ENCODE measurements at places on chromosomes 16 and 17.

DNA sequence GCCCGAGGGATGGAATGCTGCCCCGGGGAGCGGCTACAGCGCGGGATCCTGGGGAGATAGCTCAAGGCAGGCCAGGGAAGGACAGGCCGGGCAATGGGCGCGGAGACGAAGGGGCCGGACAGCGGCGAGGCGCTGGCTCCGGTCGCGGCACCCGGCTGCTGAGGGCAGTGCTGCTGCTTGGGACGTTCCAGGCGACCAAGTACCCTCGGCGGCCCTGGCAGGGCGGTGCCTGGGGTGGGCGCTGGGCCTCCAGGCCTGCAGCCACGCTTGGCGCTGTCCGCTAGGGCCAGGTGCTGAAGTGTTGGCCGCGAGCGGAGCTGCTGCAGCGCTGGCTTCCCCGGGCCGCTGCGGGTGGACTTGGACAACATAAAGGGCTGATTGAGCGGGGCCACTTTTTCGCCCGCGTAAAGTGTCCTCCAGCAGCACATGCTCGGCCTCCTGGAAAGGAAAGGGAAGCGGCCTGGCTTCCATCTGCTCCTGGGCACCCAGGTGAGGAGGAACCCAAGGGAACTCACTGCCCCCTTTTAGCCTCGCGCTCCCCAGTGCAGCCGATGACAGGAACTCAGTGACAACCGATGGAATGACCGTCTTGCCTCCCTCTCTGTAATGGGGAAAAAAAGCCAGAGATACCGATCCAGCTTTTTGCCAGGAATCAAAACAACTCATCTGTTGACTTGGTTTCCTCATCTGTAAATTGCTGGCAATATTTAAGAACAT is 23.7 kb downstream of the CLEC3A start:
- DNase-seq, result peak; percentile 40

DNA sequence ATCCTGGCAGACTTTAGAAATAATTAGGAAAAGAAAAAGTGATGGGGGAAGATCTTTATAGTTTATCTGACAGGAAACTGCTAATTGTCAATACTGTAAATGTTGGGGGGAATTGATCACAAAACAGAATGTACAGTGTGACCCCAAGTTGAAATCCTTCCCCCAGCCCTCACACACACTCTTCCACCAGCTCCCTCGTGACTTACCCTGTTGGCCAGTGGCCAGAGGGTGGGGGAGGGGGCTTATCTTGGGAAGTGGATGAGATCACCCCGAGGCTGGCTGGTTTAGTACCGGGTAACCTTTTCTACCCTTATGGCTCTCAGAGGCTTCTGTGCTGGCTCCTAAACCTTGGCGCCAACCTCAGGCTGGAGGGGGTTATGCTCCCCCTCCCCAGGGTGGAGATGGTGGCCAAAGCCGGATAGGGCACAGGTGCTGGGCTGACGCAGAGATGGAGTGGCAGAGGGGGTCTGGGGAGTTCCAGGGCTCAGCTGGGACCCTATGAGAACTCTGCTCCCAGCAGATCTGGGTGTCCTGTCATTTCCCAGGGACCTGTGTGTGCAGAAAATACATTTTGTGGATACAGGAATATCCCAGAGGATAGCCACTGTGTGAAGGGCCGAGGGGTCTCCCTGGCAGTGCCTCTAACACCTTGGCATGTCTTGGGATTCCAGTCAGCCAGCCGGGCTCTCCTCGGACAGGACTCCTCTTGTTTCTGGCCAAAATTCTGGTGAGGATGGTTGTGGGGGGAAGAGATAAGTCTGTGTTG is 18.6 kb downstream of the CDH16 start:
- DNase-seq, result no peak

- no peak for DNase-seq
Measured at GRCh38 chr16:70257391-70257790, 5.7 kb upstream of the EXOSC6 start.

- no peak for DNase-seq
Measured at GRCh38 chr17:59853168-59853918, 39.4 kb downstream of the TUBD1 start.

GRCh38 chr17:74744714-74745547 is 3.5 kb upstream of the NHERF1 start:
- DNase-seq, result peak; percentile 81

DNA sequence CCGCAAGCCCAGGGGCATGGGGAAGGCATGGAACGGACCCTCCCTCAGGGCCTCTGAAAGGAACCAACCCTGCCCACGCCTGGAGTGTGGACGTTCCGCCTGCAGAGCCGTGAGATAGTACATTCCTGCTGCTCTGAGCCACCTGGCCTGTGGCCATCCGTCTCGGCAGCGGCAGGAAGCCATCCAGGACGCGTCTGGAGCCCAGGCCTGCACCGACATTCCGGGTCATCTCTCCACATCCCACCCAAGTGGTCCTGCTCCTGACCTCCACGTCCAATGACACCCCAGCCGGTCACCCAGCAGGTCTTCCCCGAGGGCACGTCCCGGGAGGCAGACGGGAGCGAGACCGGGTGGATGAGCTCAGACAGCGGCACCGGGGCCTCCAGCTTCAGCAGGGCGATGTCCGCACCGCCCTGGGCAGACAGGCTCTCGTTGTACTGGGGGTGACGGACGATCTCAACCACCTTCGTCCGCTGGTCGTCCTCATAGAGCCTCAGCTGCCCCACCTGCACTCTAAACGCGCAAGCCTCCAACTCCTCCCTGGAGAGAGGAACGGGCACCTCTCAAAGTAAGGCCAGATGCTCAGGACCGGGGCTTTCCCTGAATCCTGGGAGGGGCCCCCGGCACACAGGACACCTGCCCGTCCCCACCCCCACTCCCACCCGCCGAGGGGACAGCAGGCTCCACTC is 21.3 kb upstream of the UBE2I start:
- no peak for DNase-seq

DNA sequence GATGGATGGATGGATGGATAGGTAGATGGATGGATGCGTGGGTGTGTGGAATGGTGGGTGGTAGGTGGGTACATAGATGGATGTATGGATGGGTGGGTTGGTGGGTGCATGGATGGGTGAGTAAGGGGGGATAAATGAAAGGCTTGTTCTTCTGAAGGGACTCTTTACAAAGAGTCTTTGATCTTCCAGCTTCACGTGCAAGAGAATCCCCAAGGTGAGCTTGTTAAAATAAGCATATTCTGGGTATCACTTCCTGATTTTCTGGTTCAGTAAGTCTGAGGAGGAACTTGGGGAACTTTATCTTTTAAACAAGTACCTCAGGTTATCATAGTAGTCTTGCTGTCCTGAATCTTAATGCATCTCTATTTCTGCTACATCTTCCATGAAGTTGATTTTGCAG is 639.1 kb downstream of the MAF start:
- DNase-seq, result no peak

- DNase-seq, result no peak
Measured at GRCh38 chr17:21131137-21131536, 4.4 kb downstream of the DHRS7B start.

DNA sequence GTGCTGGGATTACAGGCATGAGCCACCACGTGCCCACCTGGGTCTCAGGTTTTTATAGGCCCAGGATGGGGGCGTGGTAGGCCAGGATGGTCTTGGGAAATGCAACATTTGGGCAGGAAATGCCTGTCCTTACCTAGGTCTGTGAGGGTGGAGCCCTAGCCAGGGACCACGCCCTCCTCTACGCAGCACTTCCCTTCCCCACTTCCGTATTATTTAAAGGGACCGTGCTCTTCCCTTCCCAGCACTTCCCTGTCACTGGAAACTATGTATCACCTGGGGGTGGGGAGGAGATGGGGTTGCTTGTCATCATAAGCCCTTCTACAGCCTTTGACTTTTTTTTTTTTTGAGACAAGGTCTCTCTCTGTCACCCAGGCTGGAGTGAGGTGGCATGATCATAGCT is 238.9 kb upstream of the NLRP1 start:
- DNase-seq, result no peak

- peak; percentile 26 for DNase-seq
Measured at GRCh38 chr17:76107509-76107908, 3.9 kb upstream of the EXOC7 start.

DNA sequence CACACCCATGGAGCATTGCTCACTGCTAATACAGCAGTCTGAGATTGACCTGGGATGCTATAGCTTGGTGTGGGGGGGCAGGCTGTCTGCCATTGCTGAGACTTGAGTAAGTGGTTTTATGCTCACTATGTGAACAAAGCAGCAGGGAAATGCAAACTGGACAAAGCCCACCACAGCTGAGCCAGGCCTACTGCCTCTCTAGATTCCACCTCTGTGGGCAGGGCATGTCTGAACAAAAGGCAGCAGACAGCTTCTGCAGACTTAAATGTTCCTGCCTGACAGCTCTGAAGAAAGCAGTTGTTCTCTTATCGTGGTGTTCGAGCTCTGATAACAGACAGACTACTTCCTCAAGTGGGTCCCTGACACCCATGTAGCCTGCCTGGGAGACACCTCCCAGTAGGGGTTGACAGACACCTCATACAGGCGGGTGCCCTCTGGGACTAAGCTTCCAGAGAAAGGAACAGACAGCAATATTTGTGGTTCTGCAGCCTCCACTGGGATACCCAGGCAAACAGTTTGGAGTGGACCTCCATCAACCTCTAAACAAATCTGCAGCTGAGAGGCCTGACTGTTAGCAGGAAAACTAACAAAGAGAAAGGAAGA is 2204.8 kb downstream of the TP53TG3F start:
- DNase-seq, result no peak

GRCh38 chr16:61149709-61150108 is 886.5 kb downstream of the CDH8 start:
- DNase-seq, result no peak

DNA sequence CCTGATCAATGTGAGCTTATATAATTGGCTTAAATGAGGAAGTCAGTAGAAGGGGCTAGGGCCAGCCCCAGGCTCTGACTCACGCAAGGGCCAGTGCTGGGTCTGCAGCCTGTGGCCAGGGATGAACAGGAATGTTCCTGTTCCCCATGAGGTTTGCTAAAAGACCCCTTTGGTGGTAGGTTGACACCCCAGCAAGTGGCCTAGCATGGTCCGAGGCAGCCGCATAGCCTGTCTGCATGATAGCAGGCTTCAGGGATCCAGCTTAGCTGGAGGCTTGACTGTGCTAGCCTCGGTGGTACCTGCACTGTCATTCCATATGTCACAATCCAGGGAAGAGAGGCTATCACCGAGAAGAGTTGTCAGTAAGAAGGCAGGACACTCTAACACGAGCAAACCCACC is 23.5 kb downstream of the TRIM25 start:
- no peak for DNase-seq

DNA sequence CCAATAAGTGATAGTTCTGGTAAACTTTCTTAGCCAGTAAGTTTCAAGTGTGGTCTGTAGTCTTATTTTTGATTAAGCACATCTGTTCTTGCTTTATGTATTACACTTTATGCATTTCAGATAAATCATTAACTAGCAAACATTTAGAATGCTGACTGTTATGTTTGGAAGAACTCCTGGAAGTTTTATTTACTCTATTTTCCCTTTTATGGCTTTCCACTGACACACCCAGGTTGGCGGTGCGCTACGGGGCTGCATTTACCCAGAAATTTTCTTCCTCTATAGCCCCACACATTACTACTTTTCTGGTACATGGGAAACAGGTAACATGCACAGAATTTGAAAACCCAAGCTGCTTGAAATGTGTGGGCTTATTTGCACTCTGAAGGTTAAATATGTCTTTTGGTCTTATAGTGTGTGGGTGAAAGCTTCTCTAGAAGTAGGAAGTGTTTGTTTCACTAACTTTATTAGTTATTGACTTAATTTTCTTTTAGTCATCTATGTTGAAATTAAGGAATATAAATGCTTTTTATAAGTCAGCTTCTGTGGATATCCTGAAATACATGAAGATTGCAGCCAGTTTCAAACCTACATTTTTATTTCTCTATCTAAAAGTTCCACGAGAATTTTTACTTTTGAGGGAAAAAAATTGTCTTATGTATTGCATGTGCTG is 203.7 kb downstream of the PHKB start:
- DNase-seq, result no peak

DNA sequence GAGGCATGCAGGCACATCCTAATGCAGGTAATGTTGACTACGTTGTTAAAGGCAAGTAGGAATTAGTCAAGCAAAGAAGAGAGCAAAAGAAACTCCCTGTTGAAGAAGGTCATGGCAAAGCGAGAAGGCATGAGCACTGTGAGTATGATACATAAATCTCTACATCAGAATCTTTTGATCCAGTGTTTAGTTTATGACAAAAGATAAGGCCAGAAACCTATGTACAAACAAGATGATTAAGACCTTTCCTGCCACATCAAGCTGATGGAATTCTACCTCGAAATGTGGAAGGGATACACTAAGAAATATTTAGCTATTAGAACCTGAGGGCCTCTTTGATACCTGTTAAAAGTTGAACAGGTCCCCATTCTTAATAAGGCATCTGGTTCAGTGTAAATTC is 20.2 kb downstream of the SYCE1L start:
- no peak for DNase-seq

DNA sequence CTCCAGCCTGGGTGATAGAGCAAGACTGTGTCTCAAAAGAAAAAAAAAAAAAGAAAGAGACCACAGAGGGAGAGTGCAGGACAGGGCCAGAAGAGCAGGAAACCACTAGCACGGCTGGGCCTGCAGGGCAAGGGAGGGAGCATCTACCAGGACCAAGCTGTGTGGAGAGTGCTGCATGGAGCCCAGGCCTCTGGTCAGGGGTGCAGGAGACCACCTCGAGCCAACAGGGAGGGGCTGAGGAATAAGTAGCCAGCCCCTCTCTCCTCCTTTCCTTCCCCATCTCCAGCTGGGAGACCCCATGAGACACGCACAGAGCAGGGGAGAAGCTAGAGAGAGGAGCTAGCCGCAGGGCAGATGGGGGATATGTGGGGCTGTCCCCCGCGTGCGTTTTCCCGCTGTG is 67.0 kb upstream of the DNAH17 start:
- no peak for DNase-seq

DNA sequence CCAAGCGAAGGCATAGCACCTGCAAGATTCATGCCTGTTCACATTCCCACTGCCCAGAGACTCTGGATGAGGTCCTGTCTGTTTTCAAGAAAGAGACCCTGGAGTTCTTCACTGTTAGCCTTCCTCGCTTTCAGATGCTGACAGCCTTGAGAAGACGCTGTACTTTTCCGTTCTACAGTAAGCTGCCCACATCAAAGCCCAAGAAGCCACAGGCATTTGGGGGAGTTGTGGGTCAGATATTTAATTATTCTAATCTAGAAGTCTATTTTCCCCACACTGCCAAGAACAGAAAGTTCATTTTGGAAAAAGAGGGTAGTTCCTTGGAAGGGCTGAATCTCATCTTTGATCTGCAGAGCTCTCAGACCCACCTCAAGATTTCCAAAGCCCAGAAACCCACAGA is 127.9 kb downstream of the AXIN2 start:
- no peak for DNase-seq

GRCh38 chr16:11278681-11279628 is 2.2 kb downstream of the PRM1 start:
- peak; percentile 39 for DNase-seq

GRCh38 chr17:41547378-41547841 is 19.3 kb upstream of the KRT19 start:
- DNase-seq, result no peak

- no peak for DNase-seq
Measured at GRCh38 chr16:17160920-17161431, 309.8 kb downstream of the XYLT1 start.

GRCh38 chr17:14792746-14793145 is 472.4 kb downstream of the PMP22 start:
- no peak for DNase-seq

- DNase-seq, result no peak
Measured at GRCh38 chr17:57889252-57889651, 39.4 kb upstream of the MRPS23 start.
